Mesothelial cell of epicardium (in vitro differentiated cells): ENCODE measurements at places on chromosomes 7 and 10.
A peak's percentile ranks its signal among the peaks of the same experiment; 100 is the strongest.

- no peak for DNase-seq
Observed at GRCh38 chr7:138975343-138976104, 5.7 kb downstream of the KIAA1549 start.

DNA sequence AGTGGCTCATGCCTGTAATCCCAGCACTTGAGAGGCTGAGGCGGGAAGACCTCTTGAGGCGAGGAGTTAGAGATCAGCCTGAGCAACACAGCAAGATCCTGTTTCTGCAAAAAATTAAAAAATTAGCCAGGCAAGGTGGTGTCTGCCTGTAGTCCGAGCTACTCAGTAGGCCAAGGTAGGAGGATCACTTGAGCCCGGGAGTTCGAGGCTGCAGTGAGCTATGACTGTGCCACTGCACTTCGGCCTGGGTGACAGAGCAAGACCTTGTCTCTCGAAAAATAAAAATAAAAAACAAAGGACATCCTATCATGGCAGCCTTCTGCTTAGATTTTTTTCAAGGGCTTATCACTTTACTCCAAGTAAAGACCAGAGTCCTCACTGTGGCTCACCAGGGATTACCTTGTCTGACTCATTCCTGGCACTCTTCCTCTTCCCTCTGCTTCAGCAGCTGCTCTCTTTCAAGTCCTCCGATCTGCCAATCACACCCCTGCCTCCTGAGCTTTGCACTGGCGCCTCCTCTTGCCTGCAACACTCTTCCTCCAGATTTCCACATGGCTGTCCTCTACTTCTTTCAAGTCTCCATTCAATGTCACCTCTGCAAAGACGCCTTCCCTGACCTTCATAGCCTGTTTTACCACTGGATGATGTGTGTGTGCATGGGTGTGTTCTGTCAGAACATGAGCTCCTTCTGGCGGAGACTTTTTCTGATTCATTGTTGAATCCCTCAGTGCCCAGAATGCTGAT lies 7.7 kb downstream of the PRTFDC1 start:
- no peak for DNase-seq

DNA sequence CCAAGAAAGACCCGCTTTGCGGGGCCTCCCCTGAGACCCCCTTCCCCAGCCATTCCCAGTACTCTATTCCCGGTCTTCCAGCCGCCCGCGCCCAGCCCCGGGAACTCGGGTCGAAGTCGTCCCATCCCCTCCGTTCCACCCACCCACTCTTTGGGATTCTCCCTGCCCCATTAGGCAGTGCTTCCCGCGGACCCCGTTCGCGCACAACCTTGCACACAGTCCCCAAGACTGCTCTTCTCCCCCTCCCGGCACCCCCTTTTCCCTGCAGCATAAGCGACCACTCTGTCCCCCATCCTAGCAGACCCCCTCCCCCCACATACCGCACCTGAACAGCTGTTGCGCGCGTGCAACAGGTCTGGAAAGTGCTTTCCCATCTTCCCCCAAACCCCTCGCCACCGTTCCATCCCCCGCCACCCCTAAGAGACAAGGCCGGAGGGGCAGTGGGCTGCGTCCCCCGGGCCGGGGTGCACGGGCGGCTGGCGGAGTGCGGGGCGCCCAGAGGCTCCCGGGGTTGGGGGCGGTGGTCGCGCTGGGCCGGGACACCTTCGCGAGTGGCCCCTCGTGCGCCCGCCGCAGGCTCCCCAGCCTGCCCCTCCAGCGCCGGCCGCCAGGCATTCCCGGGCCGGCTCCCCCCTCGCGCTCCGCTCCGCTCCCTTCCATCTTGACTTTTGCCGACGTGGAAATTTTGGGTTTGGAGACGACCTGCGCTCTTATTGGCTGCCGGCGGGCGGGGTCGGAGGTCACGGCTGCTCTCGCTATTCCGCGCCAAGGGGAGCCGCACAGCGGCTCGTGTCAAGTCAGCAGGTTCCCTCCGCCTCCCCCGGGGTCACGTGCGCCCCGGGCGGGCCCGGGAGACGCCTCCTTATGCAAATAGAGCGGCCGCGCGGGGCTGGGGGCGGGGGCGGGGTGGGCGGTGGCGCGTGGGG lies 201.2 kb upstream of the NFE2L3 start:
- peak; percentile 78 for DNase-seq

DNA sequence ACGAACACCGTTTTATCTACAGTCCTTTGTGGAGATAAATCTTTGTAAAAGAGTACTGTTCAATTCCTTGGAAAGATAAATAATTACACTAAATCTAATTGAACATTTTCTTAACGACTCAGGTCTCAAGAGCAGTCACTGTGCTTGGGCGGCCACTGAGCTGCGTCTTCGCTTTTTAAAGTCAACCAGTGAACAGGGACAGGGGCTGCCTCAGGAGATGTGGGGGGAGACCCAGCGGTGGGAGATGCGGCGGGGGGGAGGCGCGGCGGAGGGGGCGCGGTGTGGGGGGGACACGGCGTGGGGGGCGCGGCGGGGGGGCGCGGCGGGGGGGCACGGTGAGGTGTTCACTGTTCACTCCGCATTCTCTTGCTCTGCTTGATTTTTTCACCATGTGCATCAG lies 39.8 kb downstream of the CAMK2B start:
- peak; percentile 5 for DNase-seq

DNA sequence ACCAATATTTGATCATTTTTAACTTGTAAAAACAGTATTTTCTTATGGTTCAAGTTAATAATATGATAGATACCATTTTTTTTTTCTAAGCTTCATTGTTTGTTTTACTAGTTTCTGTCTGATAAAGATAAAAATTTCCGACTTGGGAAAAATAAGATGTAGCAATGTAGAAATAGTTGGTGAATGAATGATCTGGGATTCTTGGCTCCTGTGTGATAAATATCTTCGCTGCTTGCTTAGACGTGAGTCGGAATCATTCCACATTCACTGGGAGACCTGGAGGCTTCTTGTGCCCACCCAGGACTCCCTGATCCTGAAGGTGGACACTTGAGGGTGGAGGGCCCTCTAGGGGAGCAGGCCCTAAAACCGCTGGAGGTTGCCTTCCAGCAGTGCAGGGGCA lies 47.9 kb downstream of the EXOC4 start:
- DNase-seq = no peak

- DNase-seq = no peak
Observed at GRCh38 chr7:129434675-129435318, 565 bp downstream of the STRIP2 start.

DNA sequence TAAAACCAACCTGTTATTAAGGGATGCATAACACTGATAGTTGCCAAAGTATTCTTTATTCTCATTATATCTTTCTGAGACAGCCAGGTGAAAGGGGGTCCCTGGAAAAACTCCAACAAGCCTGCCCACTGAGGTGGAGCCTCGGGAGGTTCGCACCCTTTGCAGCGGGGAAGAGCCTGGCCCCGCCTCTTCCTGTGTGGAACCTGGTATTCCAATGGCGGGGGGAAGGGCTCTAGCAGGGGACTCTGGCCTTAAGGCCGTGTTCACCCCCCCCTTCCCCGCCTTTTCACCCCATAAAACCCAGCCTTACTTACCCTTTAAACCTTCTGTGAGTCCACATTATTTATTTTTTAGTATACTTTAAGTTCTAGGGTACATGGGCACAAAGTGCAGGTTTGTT lies 62.4 kb upstream of the PDK4 start:
- DNase-seq = no peak

DNA sequence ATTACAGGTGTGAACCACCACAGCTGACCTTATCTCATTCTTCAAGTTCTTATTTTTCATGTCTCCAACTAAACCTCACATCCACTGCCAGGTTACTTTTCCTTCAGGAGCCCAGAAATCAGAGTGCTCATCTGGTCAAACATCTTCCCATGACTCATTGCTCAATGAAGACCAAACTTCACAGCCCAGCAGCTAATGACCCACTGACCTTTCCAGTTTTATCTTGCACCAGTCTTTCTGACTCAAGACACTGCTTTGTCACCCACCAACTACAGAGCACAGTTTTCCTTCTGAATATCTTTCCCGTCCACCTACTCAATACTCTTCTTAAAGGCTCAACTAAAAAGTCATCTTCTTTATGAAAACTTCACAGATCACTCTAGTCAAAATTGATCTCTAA lies 245.1 kb downstream of the CHCHD3 start:
- no peak for DNase-seq

DNA sequence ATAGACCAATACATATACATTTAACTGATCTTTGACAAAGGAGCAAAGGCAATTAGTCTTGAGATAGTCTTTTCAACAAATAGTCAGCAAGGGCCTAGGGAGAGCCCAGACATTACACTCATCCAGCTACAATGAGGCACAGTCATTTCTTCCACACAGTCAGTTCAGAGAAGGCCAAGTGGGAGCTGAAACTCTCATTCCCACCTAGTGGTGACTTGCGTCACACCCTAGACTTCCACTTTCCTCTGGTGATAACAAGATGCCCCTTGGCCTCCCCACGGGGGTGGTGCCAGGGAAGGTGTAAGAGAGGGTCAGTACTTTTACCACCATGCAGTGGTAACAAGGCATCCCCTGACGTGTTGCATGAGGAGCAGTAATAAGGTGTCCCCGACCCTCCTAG lies 8.0 kb downstream of the FRMPD2 start:
- DNase-seq = no peak

GRCh38 chr7:19377611-19378344 lies 232.6 kb upstream of the FERD3L start:
- DNase-seq = no peak

- no peak for DNase-seq
Observed at GRCh38 chr10:53256623-53257022, 484.0 kb upstream of the MBL2 start.

GRCh38 chr10:74786126-74786525 lies 40.3 kb upstream of the KAT6B start:
- no peak for DNase-seq

DNA sequence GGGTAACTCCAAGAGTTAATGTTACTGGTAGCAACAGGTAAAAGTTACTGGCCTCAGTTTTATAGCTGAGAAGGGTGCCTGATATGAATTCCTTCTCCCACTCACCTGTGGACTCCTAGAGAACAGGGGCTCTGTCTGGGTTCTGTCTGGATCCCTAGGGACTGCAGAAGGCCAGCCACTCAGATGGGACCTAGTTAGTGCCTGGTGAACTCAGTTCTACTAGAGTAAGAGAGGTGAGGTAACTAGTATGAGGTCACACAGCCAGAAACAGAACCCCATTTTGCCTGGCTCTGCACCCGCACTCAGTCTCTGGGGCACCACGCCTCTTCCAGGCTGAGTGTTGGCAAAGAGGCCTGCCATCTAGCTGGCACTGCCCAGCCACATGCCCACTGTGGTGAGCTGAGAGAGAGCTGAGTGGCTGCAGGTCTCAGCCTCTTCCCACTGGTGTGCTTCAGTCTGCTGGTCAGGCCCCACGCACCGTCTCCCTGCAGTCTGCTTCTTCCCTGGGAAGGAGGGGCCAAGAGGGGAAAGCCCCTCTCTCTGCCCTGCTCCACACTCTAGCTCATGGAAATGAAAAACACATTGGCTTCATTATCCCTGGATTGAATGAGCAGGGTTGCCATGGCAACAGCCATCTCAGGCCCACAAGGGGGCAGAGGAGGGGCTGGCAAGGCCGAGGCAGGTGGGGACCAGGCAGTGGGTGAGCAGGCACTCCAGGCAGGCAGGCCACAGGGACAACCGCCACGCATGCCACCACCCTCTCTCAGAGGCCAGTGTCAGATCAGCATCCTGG lies 110.6 kb downstream of the ZMIZ1 start:
- no peak for DNase-seq

- DNase-seq = peak; percentile 47
Observed at GRCh38 chr10:79562135-79562756, 2.0 kb upstream of the SFTPA2 start.

DNA sequence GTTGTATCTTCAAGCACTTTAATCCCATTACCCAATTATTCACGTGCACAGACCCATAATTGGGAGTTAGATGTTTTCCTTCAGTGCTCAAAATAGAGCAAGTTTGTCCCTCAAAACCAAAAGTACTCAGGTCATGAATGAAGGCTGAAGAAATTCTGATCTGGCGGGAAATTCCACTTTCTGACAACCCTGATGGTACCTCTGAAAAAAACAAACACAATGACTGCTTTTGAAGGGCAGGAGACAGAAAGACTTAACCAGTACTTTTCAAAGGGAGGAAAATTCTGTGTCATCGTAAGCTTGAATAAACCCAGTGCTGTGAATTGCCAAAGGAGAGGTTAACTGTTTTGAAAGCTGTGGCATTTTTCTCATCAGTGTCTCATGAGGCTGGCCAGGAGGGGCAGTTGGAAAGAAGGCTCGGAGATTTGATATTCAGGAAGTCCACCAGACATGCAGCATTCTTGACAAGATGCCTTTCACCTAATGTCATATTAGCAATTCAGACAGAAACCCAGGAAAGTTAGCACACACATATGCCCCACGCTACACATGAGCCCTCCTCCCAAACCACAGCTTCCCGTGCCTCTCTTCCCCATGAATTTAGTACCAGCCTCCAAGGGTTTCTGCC lies 347.0 kb downstream of the KCNMA1 start:
- no peak for DNase-seq

DNA sequence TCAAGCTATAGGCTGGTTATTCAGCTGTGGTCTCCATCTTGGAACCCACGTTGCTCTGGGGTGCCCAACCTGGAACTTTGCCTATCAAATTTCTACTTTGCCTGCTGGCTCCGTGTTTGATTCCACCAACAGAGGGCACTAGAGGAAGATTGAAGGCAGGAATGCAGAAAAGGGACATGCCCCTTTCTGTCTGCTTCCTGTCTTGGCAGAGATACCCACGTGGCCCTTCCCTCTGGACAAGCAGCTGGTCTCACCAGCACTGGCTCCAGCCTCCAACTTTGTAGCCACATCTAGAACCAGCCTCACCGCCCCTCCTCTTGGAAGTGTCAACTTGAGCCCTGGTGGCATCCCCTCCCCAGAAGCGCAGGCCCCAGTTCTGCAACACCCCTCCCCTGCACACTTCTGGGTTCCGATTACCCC lies 52.1 kb upstream of the ZNF438 start:
- no peak for DNase-seq

DNA sequence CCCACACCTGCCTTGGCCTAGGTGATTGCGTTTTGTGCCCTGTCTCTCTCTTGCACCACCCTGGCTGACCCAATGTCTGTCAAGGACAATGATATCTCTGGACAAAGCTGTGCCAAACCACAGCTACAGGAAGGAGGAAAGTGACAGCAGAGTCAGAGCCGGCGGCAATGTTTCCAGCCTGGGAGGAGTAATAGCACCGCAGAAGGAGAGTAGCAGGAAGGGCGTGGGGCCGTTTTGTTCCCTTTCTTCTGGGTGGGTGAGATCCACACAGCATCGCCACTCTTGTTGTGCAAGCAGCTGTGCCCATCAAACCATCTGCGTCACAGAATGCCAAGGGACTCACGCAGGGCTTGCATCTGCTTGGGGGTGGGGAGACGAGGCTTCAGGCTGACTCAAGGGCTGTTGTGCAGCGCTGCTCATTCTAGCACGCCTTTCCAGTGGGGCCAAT lies 341.6 kb upstream of the AUTS2 start:
- DNase-seq = no peak

GRCh38 chr7:135734343-135734689 lies 6.3 kb upstream of the SLC13A4 start:
- no peak for DNase-seq

GRCh38 chr10:105742923-105743322 lies 1101.8 kb downstream of the SORCS3 start:
- no peak for DNase-seq

- DNase-seq = no peak
Observed at GRCh38 chr7:840001-840600, 7.8 kb downstream of the SUN1 start.
